ENCODE measurements at places on chromosomes 11 and 22.

DNA sequence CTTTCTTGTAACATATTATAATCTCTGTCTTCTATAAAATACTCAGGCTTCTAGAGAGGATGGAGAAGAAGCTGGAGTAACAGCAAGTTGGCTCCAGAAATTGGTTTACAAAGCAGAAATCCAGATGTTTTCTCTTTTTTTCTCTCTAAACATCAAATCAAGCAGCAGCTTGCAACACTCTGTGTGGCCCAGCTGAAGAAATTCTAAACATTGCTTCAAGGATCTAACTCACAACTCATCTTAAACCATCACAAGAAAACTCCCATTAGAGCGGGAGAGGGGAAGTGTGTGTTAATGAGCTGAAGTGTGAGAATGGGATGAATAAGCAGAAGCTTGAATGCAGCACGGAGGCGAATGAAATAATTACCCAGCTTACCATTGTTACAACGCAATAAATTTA, 146.5 kb downstream of the OPCML start:
- no peak for DNase-seq

GRCh38 chr11:70415191-70415590, 16.9 kb downstream of the CTTN start:
- peak; percentile 35 for DNase-seq

DNA sequence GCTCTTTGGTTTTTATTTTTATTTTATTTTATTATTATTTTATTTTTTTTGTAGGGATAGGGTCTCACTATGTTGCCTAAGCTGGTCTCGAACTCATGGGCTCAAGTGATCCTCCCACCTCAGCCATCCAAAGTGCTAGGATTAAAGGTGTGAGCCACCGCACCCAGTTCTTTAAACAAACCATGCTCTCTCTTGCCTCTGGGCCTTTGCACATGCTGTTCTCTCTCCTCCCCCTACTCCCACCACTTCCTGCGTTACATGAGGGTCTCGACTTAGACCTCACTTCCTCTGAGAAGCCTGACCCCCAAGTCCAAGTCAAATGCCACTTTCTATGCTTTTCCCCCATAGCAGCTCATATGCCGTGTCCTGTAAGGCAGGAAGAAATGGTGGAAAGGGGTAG, 15.2 kb upstream of the TCF20 start:
- no peak for DNase-seq

- DNase-seq = no peak
Observed at GRCh38 chr11:8253566-8253965, 10.1 kb downstream of the LMO1 start.

GRCh38 chr11:73306977-73307322, 1.1 kb upstream of the ARHGEF17 start:
- DNase-seq = no peak

GRCh38 chr22:17352798-17353197, 16.5 kb upstream of the CECR2 start:
- DNase-seq = no peak

- no peak for DNase-seq
Observed at GRCh38 chr11:14015711-14016110, 53.2 kb downstream of the SPON1 start.

- no peak for DNase-seq
Observed at GRCh38 chr11:120061761-120062560, 76.0 kb downstream of the TRIM29 start.

GRCh38 chr22:49437356-49437755, 390.3 kb downstream of the BRD1 start:
- no peak for DNase-seq

DNA sequence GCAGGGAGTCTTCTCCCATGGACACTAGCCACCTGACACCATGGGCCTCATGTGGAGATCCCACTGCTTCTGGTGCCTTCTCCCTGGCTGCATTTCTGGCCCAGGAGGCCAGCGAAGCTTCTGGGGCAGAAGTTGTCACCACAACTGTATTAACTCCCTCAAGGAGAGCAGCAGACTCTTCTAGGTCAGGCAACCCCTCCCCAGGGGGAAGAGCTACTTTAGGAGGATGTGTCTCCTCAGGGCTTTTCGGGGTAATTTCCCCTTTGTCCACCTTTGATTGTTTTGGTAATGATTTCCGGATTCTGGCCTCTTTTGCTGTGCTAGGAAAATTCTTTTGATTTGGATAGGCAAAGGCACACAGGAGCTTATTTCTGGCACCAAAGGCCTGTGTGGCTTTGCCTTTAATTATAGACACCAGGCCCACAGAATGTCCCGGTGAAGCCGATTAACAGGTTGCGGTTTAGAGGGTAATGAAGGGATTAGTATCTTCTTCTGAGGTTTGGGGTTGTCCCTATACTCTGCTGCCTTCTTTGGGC, 8.9 kb upstream of the UCP2 start:
- DNase-seq = no peak

Measured in fibroblast of skin of left biceps (primary cell).